CD14-positive monocyte (primary cell): ENCODE measurements at places on chromosomes 3 and 15.

GRCh38 chr3:49023775-49024174 is 1.9 kb downstream of the NDUFAF3 start:
- DNase-seq = no peak

DNA sequence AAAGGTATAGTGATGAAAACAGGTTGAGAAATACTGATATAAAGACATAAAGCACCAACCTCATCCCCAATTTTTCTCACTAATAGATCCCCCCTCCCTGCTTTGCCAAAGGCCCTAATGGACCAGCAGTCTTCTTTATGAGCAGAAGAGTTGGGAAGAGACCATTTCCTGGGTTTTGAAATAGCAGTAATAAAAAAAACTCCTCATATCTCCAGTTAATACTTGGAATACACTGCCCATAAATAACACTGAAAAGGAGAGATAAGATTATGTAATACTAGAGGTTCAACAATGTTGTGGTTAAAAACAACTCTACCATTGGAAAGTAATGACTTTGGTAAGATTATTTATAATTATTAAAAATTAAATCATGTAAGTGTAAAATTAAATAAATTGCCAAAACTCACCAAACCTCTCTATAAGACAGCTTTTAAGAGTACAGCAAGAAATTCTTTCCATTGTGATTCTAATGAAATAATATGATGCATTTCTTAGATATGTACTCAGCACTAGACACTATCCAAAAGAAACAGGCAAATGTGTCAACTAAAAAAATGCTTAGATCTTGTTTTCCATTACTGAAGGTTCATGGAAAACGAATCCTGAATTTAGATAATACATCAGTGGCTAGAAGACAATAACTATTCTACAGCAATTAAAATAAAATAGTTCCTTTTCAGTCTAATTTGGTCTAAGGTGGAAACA is 88.2 kb downstream of the FAIM start:
- no peak for DNase-seq

DNA sequence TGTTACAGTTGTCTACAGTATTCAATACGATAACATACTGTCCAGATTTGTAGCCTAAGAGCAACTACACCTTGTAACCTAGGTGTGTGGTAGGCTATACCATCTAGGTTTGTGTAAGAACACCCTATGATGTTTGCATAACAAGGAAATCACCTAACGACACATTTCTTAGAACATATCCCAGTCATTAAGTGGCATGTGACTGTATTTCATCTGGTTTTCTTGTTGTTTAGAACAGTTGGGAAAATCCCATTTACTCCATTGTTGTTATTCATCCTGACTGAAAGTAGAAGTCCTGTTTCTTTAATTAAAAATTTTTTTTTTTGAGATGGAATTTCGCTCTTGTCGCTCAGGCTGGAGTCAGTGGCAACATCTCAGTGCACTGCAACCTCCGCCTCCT is 31.3 kb downstream of the LRRC28 start:
- no peak for DNase-seq

DNA sequence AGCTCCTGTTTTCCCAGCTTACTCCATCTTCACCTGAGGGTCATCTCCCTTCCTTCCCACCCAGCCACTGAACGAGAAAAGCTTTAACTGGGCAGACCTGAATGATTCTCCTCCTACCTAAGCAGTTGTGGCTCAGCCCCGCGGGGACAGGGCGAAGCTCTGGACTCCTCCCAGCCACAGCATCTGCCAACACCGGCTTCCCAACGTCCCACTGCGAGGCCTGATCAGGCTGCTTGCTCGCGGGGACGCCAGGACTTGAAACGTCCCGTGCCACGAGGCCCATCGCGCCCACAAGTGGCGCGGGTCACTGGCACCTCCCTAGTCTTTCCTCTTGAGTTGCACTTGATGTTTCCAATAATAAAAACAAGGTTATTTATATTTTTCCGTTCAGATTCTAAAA is at the start of gene SPATA16:
Gene SPATA16 (minus strand): TSS at position 250 of the 400 bp plus-strand sequence. CDS start 23,504 bp downstream, outside the sequence.
- no peak for DNase-seq

- DNase-seq = no peak
Measured at GRCh38 chr3:55501905-55502304, 14.8 kb upstream of the WNT5A start.

DNA sequence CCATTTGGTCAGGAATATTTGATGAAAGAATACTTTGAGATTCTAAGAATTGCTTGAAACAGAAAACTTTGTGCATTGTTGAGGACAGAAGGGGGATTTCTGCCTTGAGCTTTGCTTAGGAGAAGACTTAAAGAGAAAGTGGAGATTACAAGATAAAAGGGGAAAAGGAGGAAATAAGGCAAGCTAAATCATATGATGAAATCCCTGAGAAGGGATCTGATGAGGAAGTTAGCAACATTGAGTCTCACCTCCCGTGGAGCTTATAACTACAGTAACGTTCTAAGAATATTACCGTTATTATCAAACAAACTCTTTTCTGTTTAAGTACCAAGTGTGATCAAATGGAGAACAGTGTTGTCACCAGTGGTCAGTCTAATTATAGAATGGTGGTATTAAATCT is 414.7 kb upstream of the NAALADL2 start:
- DNase-seq = peak; percentile 74

GRCh38 chr15:52559022-52559421 is 9.8 kb downstream of the ARPP19 start:
- DNase-seq = no peak

DNA sequence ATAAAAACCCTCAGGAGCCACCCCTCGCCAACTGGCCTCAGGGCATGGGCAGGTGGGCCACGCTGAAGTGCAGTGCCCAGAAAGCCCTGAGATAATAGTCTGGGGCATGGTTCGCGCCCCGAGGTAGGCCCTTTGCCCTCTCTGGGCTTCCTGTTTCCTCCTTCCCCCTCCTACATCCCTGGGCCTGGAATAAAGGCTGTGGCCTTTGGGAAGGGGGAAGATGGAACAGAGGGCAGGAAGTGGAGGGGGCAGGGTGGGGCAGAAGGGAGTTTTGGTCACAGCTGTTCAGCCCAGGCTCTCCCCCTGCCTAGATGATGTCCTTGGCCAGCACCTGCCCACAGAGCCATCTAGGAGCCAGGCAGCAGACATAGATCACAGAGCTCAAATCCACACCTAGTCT is 11.3 kb downstream of the CSRNP1 start:
- DNase-seq = peak; percentile 21

DNA sequence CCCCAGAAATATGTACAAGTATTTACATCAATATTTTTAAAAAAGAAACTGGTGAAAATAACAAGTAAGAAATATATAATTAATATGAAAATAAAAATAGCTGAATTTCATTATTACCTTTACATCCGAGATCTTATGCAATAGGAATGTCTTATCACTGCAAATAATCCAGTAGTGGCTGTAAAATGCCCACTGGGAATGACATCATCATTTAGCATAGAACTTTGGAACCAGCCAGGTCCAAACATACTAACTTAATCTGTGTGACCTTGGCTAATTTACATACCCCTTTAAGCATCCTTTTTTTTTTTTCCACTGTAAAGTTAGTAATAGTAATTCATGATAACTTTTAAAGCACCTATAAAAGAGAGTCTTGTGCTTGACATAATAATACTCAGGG is 611.7 kb downstream of the ZIC1 start:
- no peak for DNase-seq

GRCh38 chr3:154901278-154901677 is 178.8 kb upstream of the MME start:
- DNase-seq = no peak

DNA sequence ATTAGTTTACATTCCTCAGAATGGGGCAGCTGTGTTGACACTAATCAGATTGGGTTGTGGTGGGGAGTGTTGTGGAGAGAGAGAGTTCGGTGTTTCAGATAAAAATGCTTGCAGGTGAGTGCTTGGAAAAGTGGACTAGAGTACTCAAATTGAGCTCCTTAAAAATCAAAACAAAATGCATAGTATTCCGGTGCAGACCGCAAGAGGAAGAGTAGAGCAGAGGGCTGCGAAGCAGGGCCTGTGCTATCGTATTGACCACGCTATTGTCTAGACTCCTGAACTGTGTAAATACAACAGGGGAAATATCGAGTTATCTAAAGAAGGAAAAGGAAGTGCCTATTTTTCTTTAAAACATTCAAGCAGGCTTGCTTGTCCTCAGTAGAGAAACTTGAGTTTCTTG is 159.5 kb downstream of the TP63 start:
- no peak for DNase-seq

DNA sequence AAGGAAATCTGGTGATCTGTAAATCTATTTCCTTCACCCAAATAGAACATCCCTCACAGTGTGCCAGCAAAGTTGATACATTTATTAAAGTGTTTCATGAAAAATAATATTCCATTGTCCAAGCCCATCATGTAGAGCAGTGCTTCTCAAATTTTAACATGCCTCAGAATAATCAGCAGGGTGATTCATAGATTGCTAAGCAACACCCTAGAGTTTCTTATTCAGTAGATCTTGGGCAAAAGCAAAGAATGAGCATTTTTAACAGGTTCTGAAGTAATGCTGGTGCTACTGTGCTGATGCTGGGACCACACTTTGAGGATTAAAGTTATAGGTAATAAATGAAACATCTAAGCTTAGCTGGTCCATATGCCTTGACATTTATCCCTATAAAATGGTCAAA is 210.5 kb downstream of the ZIC4 start:
- DNase-seq = no peak

GRCh38 chr3:179852142-179852905 is 184.4 kb downstream of the PEX5L start:
- peak; percentile 66 for DNase-seq

DNA sequence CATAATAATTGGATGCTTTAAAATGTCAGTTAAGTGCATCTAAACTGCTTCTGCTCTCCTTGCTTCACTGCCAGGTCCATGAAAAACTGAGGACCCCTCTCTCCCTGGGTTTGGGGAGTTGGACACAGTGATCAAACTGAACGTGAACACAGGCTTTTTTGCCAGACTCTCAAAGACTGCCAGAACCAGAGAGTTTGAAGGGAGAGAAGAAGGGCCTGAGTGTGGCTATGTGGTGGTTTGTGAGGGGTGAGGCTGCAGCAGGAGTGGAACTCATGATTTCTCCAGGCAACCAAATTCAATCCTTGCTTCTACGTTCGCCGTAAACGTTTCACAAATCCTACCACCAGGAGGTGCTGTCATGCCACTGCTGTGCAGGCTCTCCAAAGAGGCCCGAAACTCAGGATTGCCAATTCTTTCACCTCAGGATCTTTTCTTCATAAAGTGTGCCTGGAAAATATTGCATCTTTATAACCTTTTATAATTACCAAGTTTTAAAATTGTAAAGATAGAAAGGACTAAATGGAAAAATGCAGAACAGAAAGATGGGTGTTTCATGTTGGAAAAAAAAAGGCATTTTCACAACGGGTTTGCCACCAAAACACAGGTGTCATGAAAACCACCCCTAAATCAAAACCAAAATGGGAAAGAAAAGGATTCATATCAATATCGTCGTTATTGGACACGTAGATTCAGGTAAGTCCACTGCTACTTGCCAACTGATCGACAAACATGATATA is 19.7 kb downstream of the TM4SF4 start:
- peak; percentile 64 for DNase-seq

DNA sequence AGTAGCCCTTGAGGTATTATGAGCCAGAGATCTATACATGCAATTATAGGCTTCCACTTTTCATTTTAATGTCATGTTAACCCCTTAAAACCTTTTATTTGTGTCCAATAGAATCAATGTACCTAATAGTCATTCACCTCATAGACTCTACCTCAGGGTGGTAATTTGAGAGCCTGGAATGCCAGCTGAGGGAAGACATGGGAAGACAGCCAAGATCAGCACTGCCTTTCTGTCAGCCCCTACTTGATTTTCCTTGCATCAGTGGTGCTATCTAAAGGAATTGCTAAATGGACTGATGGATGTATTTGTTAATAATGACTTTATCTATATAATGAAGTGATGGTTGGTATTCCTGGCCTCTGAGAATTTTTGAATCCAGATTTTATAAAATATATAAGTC is 113.3 kb upstream of the GBE1 start:
- DNase-seq = no peak

DNA sequence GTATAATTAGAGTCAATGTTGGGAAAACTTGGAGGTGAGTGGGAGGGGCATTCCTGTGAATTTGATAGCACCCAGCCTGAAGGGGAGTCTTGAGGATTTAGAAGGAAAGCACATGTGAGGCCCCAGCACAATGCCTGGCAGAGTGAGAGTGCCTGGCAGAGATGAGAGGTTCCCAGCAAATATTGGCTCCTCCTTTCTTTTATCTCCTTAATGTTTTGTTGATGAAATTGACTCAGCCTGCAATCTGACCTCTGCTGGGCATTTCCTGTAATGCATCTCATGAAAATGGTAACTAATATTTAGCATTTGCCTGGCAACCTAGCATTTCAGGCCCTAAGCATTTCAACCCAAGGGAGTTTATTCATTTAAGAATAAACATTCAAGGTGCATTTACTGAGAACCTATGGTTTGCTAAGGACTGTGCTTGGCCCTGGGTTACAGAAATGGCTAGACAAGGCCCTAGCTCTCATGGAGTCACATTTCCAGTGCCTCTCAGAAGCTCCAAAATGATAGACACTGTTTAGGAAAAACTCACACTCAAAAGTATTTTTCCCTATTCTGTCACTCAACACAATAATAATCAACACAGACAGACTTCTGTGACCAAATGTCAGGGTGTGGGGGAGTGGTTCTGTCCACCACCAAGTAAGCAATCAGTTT is 19.0 kb downstream of the PDHB start:
- peak; percentile 46 for DNase-seq

GRCh38 chr3:117719316-117719926 is 1009.8 kb downstream of the TUSC7 start:
- no peak for DNase-seq

GRCh38 chr3:58287354-58287753 is 18.7 kb upstream of the RPP14 start:
- DNase-seq = no peak

GRCh38 chr15:95353512-95353911 is 977.0 kb upstream of the NR2F2 start:
- DNase-seq = no peak

- peak; percentile 67 for DNase-seq
Measured at GRCh38 chr3:98769448-98769847, 6.3 kb downstream of the ST3GAL6 start.

GRCh38 chr15:98803228-98804056 is 155.1 kb downstream of the IGF1R start:
- DNase-seq = no peak

DNA sequence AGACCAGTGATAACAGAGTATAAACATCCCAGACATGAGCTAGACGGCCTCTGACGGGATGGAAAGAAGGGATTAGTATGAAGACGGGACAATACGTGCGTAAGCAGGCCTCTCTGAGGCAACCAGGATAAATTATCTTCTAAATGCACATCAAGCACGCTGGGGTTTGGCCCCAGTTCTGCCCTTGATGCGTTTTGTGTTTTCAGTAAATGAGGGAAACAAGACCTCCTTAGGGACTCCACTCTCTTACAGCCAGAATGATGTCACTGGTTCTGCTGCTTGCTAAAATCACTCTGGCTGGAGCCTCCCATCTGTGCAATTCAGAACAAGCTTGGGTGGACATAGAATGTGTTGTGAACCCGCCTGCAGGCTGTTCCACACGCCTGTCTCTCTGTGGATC is 156.0 kb upstream of the MCTP2 start:
- DNase-seq = no peak
